ENCODE measurements at places on chromosomes 1 and 21. TPM values are rescaled to one million over a fixed set of nuclear protein-coding genes. Genes with fewer than 3 reads are reported as not detected.

Gene KCNE2
- total RNA-seq = not detected

Gene PODN
- 59.5 TPM for total RNA-seq

Gene SYTL1
- total RNA-seq = 1.2 TPM

Gene DENND2D
- 5.0 TPM for total RNA-seq

Gene SPRR2F
- total RNA-seq = not detected

Gene GPR157
- total RNA-seq = 1.6 TPM

Gene TLCD4
- total RNA-seq = 0.78 TPM

Gene PCBP3
- total RNA-seq = 14.5 TPM

Gene CD1B
- total RNA-seq = not detected

Gene TBX19
- total RNA-seq = 0.44 TPM

Gene ST6GALNAC3
- 0.88 TPM for total RNA-seq

Gene CYP4A22
- total RNA-seq = 0.15 TPM

Gene KHDRBS1
- total RNA-seq = 33.1 TPM

Gene NOS1AP
- total RNA-seq = 0.59 TPM

Gene ZNF697
- total RNA-seq = 8.0 TPM

Gene C1QB
- not detected for total RNA-seq

Gene FBXO42
- 10.2 TPM for total RNA-seq

Gene PALMD
- total RNA-seq = 4.0 TPM

Gene LRRC71
- not detected for total RNA-seq

Gene MOB3C
- 20.2 TPM for total RNA-seq

Gene HSD3B1
- not detected for total RNA-seq

Gene PLXNA2
- total RNA-seq = 6.0 TPM

Gene SLAMF6
- not detected for total RNA-seq

Gene GALE
- 10.8 TPM for total RNA-seq

Gene RASSF5
- 8.2 TPM for total RNA-seq

Gene LENEP
- total RNA-seq = not detected
